NCI-H187 treated with DMSO at 0.1 percent for 48 hours (cell line): ENCODE measurements at places on chromosomes 7 and 10.

- no peak for DNase-seq
Observed at GRCh38 chr7:17103984-17104383, 194.5 kb upstream of the AHR start.

- no peak for DNase-seq
Observed at GRCh38 chr7:957418-958220, 3.1 kb upstream of the ADAP1 start.

- no peak for DNase-seq
Observed at GRCh38 chr7:15831606-15832005, 145.1 kb upstream of the MEOX2 start.

DNA sequence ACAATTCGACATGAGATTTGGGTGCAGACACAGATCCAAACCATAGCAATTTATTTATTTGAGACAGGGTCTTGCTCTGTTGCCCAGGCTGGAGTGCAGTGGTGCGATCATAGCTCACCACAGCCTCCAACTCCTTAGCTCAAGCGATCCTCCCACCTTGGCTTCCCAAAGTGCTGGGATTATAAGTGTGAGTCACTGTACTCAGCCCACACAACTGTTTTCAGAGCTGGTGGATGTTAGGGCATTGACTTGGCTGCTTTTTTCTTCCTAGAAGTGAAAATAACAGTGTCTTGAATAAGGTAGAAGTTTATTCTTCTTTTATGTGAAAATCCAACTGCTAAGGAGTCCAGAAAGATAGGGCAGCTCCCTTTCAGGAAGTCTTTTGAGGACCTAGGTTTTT is 132.1 kb downstream of the CCDC3 start:
- DNase-seq = no peak

GRCh38 chr7:142798451-142799436 is 28.0 kb downstream of the PRSS2 start:
- DNase-seq = no peak

DNA sequence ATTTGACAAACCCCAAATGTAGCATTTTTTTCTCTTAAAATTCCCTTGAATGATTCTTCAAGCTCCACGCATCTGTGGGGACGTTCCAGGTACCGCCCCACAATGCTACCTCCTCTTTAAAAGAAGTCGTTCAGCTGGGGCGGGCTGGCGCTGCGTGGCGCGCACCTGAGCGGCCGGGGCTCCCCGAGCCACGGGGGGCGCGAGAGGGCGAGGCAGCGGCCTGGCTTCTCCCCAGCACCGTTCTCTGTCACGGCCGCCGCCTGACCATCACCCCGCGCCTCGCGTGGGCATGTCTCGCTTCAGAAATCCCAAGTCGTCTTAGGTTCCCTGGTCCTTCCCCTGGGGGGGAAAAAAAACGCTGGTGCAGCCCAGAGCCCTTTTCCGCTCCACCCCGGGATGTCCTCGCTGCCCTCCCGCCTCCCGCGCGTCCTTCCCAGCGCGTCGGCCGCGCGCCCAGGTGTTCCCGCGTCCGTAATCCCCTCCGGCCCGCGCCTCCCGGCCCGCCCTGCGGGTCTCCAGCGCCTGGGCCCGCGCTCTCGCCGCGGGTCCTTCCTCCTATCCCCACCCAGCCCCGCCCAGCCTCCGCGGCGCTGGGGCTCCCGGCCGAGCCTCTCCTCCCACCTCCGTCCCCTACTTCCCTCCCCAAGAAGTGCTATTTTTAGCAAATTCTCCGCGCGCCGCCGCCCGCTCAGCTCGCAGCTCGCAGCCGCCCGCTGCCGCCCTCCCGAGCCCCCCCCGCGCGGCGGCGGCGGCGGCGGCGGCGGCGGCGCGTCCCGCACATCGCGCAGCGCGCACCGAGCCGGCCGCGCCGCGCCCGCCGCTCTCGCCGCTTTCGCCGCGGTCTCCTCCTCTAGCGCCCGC is 58.7 kb upstream of the PRPS1L1 start:
- no peak for DNase-seq

- no peak for DNase-seq
Observed at GRCh38 chr10:19606968-19607367, 209.3 kb upstream of the PLXDC2 start.

DNA sequence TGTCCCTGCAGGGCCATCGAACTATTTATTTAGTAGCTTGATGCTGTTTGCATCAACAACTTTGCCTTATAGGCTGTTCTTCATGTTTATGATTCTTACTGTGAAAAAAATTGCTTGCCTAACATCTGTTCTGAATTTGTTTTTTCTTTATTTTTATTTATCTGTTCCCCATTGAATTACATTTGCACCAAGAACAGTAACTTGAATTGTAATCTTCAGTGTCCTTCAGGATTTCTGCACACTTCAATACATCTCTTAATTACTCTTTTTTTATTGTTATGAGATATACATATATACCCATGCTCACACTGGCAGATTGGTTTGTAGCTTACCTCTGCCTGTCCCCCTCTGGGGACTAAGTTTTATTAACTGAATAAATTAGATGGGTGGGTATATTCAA is 64.4 kb downstream of the TBXAS1 start:
- no peak for DNase-seq

GRCh38 chr7:40015790-40016296 is 65.8 kb downstream of the CDK13 start:
- no peak for DNase-seq

- no peak for DNase-seq
Observed at GRCh38 chr7:20778063-20778721, 8.5 kb downstream of the SP8 start.

GRCh38 chr7:1597066-1597760 is 27.4 kb upstream of the PSMG3 start:
- no peak for DNase-seq

DNA sequence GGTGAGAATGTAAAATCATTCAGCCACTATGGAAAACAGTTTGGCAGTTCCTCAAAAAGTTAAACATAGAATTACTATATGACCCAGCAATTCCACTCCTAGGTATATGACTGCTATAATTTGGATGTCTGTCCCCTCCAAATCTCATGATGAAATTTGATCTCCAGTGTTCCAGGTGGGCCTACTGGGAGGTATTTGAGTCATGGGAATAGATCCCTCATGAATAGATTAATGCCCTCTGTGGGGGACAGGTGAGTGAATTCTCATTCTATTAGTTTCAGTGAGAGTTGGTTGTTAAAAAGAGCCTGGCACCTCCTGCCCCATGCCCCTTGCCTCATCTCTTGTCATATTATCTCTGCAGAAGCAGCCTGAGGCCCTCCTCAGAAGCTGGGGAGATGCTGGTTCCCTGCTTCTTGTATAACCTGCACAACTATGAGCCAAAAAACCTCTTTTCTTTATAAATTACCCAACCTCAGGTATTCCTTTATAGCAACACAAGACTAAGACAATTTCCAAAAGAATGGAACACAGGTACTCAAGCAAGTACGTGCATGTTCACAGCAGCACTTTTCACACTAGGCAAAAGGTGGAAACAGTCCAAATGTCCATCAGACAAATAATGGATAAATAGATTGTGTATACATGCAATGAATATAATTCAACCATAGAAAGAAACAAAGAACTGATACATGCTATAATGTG is 8.8 kb upstream of the SLC25A28 start:
- no peak for DNase-seq

GRCh38 chr7:70637726-70638125 is 494.2 kb upstream of the GALNT17 start:
- DNase-seq = no peak

- DNase-seq = no peak
Observed at GRCh38 chr10:133018491-133018890, 69.2 kb upstream of the ADGRA1 start.

- DNase-seq = no peak
Observed at GRCh38 chr7:92680442-92680841, 90.3 kb upstream of the FAM133B start.

DNA sequence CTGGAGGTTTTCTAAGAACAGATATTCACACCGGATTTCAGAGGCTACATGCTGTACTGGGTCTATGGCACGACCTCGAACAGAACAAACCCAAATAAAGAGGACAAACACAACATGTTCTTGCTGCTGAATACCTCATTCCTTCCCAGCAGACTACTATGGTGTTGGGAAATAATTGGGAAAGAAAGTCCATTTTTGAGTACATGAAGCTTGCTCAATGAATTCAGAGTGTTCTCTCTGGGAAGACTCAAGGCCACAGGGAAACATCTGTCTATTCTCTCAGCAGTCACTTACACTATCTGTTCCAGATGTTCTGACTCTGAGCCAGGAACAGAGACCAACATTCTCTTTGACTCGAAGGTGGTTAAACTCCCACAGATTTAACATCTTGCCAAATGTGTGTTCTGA is 30.9 kb downstream of the LAMB1 start:
- no peak for DNase-seq

- DNase-seq = no peak
Observed at GRCh38 chr7:42766782-42767423, 145.0 kb downstream of the C7orf25 start.

DNA sequence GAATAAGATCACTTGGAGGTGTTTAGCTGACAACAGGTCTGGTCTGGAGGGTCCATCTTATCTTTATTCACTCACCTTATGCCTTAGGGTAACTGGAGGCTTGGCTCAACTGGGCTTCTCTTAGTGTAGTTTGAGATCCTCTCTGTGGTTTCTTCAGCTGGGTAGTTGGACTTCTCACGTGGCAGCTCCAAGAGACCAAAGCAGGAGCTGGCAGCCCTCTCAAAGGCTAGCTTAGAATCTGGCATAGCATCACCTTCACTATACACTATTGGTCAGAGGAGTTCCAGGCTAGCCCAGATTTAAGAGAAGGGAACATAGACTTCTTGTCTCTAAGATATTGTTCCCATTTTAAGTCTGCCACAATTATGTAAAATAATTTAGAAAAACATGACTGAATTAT is 16.4 kb downstream of the ADK start:
- no peak for DNase-seq

DNA sequence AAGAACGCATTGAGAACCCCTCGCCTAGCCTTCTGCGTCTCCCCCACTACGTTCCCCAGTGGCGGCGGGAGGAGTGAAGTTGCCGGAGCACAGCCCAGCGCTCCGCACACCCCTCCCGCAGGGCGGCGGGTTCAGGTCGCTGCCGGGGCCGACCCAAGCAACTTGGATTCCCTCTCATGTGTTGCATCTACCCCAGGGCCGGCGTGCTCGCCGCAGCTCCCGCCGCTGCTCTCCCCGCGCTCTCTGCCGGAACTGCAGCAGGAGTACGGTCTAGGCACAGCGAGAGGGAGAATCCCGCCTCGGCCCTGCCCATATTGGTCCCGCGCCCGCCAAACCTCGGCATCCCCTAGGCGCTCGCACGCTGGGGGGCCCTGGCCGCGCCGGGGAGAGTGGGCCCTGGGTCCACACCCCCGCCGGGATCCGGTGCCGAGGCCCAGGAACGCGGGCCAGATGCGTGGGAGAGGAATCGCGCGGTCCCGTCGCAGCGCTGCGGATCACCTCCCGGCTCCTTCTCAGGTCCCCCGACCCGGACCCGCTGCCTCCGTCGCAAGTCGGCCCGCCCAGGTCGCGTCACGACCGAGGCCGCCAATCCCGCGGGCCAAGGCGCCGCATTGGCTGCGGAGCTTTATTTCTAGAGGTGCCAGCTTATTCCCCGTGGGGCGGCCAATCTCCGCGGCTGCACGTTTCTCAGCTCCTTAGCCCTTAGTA is 648 bp upstream of the TMEM243 start:
- DNase-seq = no peak

GRCh38 chr7:125125315-125125714 is 195.7 kb upstream of the POT1 start:
- DNase-seq = no peak
